Left colon (tissue), 2 donors: ENCODE measurements at places on chromosomes 6 and 20. TPM values are rescaled to one million over a fixed set of nuclear protein-coding genes. Genes with fewer than 3 reads are reported as not detected.

The AAR2 gene
- 16.7 TPM for total RNA-seq

The ASF1A gene
- 17.1 TPM for total RNA-seq

GRCh38 chr6:95292011-95292410 is 285.3 kb upstream of the MANEA start:
- no peak for DNase-seq

The ADGRB3 gene
- 0.37 TPM for total RNA-seq

- no peak for DNase-seq
Observed at GRCh38 chr20:37890643-37891042, 12.3 kb upstream of the VSTM2L start.

The KCNK16 gene
- not detected for total RNA-seq

- no peak for DNase-seq
Observed at GRCh38 chr20:52953020-52953419, 19.1 kb upstream of the TSHZ2 start.

DNA sequence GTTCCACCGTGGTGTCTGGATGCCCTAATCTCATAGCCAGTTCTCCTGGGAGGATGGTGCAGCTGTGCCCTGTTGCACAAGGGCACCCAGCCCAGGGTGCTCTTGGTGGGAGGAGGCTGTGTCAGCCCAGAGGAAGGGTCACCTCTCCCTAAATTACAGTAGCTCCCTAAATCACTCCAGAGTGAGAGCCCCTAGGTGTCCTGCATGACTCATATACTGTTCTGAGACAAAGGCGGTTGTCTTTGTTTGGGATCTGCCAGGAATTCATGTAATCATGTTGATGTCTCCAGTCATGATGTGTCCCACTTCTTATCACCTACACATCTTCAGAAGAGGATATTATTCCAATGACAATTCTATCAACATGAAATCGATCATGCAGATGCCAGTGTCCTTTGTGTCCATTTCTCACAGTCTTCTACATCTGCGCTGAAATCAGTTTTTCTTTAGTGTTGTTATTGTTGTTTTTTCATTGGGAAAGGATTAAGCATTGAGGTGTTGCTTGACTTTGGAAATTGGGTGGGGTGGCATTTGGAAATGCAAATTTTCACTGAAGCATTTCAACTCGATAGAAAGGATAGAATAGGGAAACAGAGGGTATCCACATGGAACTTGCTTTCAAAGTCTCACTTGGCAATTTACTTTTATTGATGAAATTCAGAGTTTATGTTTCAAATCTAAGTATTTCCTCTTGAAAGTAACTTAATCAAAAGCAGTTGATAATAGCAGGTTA is 19.5 kb downstream of the PERP start:
- DNase-seq, result no peak

DNA sequence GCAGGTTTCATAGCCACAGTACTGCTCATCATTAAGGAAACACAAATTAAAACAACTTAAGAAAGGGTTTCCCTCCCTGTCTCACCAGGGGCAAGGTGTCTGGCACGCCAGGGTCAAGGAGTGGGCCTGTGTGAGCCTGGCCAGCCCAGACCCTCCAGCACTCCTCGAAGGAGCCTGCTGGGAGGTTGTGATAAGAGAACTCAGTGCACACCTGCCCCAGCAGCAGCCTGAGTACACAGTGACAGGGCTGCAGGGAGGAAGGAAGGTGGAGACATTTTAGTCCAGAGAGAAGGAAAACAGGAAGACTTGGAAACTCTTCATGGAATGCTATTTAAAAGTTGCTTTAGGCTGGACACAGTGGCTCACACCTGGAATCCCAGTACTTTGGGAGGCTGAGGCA is 14.1 kb downstream of the NINL start:
- no peak for DNase-seq
